ENCODE measurements at places on chromosomes 5 and 9.
A peak's percentile ranks its signal among the peaks of the same experiment; 100 is the strongest.

GRCh38 chr9:136410500-136411287 is at the start of the genes ENTR1 and PMPCA:
Gene ENTR1, minus strand, starts transcription at chr9:136410614. Its CDS starts 217 bp downstream, at chr9:136410397.
Gene PMPCA, plus strand, starts transcription at chr9:136410658. Its CDS starts 11 bp downstream, at chr9:136410669.
- peak; percentile 92 for DNase-seq

GRCh38 chr5:79486116-79486515 is 27.8 kb downstream of the HOMER1 start:
- DNase-seq = no peak

GRCh38 chr9:970151-970996 is 6.1 kb upstream of the DMRT3 start:
- no peak for DNase-seq

DNA sequence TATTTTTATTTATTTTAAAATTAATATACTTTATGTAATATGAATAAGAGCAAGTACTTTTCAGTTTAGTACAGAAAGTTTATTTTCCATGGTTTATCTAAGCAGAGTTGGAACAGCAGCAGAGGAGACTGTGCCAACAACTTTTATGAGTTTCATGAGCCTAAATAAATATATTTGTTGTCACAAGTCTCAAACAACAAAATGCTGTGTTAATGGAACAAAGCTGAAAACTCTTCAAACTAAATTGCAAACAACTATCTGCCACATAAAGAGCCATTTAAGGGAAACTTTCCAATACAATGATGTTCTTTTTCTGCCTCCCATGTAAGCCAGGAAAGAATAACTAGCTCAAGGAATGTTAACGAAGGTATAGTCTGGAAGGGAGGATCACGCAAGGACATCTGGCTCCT is 96.1 kb downstream of the FBN2 start:
- DNase-seq = no peak

GRCh38 chr9:134442486-134443173 is 116.4 kb downstream of the RXRA start:
- DNase-seq = no peak

GRCh38 chr9:86176468-86176867 is 77.1 kb upstream of the GOLM1 start:
- DNase-seq = no peak

DNA sequence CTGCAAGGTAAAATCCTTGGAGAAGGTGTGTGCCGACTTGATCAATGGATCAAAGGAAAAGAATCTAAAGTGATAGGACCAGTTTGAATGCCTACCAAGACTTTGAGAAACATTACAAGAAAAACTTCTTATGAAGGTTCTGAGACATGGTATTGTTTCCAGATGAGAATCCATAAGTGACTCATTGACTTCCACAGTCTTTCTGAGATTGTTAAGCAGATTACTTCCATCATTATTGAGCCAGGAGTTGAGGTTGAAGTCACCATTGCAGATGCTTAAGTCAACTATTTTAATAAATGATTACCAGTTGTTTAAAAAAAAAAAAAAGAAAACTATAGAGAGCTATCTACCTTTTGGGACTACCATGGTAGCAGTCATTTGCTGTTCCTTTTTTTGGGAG is 7.0 kb downstream of the LNPEP start:
- DNase-seq = no peak

DNA sequence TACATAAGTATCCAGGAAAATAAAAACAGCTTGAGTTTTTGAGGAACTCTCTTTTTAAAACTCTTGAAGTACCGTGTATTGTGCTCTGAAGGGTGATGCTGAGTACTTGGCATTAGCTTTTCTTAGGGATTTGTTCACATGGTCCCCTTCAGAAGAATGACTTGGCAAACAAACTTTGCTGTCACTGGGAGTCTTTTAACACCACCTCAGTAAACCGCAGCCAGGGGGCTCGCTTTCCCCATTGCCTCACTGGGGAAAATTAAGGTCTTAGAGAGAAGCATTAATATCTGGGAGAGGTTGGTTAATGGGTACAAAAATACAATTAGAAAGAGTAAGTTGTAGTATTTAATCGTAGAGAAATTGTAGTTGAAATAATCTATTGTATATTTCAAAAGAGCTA is 105.9 kb upstream of the DAP start:
- no peak for DNase-seq

DNA sequence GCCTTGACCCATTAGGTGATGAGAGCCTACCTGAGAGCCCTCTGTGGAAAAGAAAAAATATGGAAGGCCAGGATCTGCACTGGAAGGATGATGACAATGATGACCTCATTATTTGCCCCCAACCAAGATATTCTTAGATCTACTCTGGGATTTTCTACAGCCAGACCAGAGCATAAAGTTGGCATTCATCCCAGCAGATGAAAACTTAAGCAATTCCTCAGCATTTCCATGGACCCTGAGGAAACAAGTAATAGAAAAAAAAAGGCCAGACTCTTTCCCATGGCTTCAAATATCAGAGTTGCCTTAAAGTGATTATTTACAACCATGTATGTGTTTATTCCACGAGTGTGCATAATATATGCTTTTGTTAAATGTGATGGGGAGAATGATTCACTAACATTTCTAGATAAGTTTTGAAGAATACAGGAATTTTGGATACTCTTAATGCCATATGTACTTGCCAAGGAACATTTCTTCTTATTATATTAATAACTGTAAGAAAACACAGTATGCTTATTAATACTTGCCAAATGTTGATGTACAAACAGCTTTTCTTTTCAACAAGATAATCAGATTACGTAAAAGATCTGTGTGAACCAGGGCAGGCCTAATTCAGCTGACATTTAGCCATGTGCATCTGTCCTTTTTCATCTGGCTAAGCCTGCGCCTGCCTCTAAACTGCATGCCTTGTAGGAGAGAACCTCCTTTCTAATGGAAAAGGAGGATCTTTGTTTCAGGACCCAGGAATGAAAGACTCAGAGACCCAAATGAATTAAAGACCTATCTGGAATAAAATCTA is 94.8 kb downstream of the ARRDC3 start:
- no peak for DNase-seq

DNA sequence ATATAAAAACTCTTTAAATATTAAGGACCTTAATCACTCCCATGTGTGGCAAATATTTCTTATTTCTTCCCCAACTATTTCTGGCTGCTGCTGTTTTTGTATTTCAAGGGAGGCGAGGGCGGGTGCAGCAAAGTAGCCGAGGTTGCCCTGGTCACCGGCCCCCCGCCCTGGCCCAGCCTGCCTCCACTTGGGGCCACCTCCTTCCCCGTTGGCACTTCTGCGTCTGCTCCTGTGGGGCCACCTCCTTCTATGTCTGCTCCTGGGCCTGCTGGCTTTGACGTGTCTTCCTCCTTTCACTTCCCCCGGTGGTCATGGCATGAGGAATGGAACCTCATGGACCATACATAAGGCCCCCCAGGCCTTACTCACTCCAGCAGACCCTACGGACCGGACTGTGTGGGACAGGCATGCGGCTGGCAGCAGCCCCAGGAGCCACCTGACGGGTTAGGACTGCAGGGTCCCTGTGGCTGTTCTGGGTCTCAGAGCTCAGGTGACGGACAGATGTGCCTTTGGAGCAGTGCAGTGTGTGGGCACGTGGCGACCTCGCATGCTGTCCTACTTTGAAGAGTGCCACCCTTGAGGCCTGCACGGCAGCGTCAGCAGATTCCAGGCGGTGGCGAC is 5.8 kb upstream of the ENTPD8 start:
- DNase-seq = no peak

DNA sequence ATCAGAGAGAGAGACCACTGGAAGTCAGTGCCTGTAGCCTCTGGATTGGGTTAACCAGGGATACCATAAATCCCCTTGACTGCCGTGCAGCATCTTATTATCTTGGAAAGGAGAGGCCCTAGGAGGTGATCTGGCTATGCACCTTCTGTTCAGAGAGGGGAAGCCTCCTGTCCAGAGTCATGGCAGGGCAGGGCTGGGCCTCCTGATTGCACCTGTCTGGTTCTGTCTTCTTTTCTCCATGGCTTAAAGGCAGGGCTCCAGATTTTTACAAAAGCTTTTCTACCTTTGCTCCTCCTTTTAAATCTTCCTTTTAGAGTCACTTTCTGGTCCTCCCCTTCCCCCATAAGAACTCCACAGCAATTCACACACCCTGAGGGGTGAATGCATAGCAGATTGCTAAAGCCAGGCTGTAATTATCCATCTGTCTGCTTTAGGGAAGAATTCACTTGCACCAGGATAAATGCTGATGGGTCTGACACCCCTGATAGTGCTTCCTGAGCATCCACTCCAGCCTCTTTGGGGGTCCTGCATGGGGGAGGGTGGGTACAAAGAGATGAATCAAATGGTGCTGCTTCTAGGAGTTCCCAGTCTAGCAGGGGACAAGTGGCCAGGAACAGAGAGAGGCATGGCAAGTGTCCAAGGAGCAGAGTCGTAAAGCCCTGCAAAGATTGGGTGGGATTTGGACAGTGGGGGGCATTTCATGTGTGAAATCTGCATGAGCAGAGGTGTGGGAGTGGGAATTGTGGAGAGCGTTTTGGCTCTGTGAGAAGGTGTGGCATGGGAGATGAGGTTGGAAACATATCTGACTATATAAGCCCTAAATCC is 141.3 kb upstream of the ALDH1B1 start:
- no peak for DNase-seq

DNA sequence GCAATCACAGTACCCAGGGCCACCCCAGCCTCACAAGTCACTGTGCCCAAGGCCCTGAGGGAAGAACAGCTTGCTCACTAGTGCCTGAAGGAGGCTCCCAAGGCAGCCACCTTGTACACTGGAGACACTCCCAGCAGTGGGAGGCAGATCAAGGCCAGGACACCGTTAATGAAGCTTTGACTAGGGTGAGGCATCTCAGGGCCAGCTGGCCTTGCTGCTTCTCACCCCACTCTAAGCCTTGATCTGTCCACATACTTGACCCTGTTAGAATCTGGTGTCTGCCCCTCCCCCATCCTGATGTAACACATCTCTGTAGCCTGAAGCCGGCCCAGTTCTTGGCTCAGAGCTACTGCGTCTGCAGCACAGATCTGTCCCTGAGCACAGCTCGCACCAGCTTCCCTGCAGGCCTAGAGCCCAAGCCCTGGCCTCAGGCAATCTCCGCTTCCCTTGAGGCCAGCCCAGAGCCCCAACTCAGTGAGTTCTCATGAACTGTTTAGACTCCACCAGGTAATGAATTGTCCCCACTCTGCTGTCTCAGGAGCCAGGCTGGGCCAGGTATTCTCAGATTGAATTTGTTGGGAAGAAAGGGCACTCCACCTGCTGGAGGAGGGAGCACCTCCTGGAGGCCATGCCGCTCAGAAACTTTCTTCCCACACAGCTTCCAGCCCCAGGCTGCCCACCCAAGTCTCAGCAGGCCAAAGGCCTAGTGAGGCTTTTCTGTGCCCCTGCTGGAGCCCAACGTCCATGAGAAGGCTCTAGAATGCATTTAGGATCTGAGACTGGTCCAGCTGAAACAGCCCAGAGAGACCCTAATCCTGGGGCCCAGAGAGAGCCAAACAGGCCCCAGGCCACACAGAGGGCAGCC is 13.4 kb upstream of the JADE2 start:
- no peak for DNase-seq

DNA sequence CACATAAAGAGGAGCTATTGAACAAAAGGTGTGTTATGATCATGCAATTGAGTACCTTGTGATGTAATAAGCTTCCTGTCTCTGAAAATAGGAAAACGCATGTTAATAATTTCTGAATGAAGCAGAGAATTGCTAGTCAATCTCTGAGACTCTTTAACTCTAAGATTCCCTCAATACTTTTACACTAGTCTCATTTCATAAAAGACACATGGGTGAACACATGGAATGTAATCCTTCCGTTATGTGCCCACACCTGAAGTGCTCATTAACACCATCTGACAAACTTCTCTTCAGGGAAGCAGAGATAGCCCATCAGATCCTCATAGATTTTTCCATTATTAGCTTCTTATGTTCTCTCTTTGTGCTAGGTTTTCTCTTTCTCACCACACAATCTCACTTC is 182.4 kb downstream of the TLR4 start:
- DNase-seq = no peak

DNA sequence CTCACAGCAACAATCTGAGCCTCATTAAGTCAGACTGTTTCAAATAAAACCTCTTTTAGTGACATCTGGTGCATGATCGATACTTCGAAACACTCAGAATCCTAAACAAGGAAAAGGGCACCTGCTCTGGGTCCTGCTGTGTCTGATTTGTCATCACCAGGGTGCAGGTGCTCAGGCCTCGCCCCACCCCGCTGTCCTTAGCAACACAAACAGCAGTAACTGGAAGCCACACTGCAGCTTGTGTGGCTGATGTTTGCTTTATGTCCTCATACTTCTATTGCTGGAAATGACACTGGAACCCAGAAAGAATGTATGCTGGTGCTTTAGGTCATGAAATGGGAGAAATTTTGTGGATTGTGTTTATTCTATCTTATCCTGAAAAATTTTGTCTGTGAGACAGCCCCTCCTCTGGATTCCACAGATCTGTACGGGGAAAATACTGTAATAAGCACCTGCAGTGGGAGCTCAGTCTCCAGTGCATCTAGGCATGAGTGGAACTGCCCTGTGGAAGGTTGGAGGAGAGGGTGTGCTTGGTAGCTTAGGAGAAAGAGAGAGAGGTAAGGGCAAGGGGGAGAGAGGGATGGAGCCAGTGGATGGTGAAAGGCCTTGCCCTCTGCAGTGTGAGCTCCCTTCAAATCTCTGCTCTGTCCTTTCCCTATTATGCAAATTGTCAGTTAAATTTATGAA is 284.2 kb downstream of the SMARCA2 start:
- no peak for DNase-seq

DNA sequence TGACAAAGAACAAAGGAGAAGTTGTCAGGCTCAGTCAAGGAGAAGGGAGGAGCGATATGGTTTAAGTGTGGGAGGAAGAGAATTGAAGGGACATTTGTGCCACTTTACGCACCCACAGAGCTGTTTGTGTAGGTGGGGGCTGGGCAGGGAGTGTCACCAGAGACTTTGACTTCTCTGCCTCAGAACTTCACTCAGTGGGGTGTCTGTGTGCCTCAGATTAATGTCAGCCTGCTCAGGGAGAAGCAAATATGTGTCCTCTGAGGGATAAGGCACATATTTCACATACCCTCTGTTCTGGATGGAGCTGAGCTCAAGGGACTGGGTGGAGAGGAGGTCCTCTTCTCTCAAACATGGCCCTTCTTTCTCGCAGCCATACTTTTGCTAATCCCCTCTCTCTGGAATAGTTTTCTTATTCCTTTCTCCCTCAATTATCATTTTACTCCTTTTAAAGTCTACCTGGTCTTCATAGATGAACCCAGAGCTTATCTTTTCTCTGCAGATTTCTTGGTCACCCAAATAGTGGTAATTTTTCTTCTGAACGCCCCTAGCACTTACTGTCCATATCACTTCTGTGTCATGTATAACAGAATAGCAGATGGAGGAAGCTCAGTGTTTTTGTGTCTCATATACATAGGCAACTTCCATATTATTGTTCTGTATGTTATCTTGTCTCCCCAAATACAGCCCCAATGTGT is 77.0 kb downstream of the IQGAP2 start:
- no peak for DNase-seq

Measured in effector memory CD4-positive, alpha-beta T cell (primary cell).